ENCODE measurements at places on chromosomes 3 and 15.

DNA sequence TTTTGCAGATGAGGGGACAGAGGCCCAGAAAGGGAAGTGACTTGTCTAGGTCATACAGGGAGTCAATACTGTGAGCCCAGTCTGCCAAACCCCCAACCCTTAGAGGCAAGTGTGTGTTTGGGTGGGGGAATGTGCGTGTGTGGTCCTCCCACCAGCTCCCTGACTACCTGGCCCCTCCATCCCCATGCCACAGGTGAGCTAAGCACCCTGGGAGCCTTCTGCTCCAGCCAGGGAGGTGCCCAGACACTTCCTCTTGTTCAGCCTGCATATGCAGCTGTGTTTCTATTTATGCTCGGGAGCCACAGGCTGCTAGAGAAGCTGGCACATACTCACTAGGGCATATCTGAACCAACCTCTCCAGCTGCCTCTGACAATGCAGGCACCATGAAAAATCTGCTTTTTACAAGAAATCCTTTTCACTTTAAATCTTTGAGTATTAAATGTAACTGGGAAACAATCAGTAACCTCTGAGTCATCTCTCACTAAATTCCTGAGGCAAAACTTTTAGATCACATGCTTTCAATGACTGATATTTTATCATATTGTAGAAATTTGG is 20.7 kb downstream of the TBC1D2B start:
- H3K27me3 ChIP-seq: no peaks in the 10 kb centered on the region
- H3K27ac ChIP-seq: peak overlapping the region; percentile 51
- peaks cover 84% of the 10 kb centered on the region for H3K4me1 ChIP-seq
- H3K4me3 ChIP-seq: no peak overlapping the region
- DNase-seq: no peak

DNA sequence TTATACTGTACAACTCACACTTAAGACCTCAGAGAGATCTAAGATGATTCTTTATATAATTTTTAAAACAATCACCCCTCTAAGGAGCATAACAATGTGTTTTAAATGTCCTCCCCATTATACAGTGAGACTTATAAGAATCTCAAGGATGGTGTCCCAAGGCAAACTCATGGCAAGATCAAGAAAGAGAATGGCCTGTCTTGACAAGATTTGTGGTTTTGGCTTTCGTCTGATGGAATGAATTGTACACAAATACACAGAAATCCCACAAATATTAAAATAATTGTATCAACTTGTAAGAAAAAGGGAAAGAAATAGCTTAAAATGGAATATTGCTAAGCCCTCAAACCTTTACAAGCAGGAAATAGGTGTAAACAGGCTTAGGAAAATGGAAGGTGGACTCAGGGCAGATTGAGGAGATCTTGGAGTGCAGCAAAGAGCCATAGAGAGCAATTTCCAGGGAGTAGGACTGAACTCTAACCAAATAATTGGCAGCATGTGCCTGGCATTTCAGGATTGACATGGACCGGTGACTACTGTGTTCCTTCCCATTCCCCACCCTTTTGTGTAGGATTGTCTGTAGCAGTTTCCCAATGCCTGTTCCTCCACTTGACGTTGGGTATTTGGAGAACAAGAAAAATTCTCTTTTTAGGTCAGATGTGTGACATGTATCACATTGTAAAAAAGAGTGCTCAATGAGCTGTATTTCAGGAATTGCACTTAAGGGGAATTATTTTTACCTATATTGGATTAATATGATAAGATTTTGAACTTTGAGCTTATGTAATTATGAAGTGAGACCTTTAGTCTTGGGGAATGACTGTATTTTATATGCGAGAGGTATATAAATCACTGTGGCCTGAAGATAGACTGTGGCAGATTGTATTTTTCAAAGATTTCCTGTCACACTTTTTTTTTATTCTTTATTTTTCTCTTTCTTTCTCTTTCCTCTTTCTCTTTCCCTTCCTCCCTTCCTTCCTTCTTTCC is 317.8 kb upstream of the SLITRK3 start:
- no peaks in the 10 kb centered on the region for H3K36me3 ChIP-seq
- no peaks in the 10 kb centered on the region for H3K27me3 ChIP-seq
- no peak overlapping the region for H3K4me3 ChIP-seq

GRCh38 chr3:45055411-45056143 is 29.5 kb downstream of the CLEC3B start:
- no peaks in the 10 kb centered on the region for H3K36me3 ChIP-seq
- no peak overlapping the region for H3K4me3 ChIP-seq
- peaks cover 23% of the 10 kb centered on the region for H3K4me1 ChIP-seq

DNA sequence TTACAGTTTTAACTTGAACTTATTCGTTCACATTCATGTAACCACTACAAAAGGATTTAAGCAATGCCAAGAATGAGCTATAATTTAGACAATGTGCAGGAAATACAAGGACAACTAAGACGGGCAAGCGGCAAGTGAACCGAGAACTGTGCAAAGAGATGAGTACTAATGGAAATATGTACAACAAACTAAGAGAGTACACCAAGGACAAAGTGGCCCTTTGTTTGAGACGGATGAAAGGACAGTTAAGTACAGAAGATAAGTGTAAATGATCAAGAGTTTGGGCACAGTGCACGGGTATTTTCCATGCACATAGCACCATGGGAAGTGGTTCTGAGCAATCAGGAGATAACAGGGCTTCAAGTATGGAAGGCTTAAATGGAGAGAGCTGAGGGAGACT is 281.7 kb downstream of the ROBO2 start:
- no peak for DNase-seq
- no peak overlapping the region for H3K27ac ChIP-seq

Data from left ventricle myocardium inferior (tissue), 1 donor.